ENCODE measurements at places on chromosomes 1 and 21.

GRCh38 chr1:24908591-24909259 lies 21.4 kb downstream of the RUNX3 start:
- no peak for DNase-seq

DNA sequence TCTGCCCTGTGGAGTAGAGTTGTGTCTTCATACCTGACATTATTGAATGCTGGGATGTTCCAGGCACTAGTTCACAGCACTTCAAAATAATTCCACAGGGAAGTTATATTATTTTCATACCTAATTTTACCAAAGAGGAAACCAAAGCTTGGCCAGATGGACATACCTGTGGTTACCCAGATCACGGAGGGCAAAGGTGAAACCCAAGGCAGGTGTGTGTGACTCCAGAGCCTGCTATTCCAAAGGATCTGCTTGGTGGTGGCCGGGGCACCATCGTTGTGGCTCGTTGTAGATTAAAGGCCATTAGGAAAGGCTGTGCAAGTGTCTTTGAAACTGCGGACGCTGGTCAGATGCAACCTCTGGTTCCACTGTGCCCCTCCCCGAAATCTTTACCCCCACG lies 108.6 kb downstream of the ZBTB18 start:
- no peak for DNase-seq

DNA sequence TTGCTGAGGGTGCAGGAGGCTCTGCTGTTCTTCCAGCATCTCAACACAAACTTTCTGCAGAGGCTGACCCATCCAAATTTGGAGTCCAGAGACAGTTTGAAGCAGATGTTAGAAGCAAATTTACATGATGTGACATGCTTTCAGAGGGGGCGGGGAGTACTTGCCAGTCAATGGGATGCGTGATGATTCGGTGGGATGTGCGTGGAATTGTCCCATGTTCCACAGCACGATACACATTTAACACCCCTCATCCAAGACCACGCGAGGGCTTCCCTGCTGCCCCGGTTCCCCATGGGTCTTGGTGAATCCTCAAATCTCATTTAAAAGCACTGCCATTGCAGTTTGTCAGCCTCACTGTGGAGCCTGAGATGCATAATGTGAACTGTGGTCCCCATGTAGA lies 78.6 kb upstream of the TLR5 start:
- DNase-seq = no peak

- DNase-seq = peak; percentile 76
Observed at GRCh38 chr1:157505481-157506272, 46.6 kb downstream of the FCRL5 start.

- DNase-seq = no peak
Observed at GRCh38 chr1:162191396-162192305, 122.2 kb downstream of the NOS1AP start.

GRCh38 chr21:26850116-26850643 lies 5.0 kb upstream of the ADAMTS1 start:
- peak; percentile 64 for DNase-seq

DNA sequence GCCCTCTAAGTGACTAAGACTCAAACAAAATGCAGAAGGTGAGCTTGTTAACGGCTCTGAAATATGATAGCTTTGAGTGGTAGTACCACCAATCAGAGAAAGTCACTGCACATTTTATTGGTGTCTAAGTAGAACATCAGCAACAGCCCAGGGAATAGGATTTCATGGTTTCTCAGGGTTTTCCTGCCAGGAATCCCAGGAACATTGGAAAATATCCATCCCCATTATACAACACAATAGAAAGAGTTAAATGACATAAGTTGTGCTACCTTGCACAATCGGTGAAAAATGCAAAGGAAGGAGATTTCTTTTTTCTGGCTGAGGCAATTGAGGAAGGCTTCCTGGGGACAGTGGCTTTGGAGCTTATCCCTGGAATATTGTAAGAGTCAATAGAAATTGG lies 283.1 kb downstream of the HLX start:
- DNase-seq = no peak

- no peak for DNase-seq
Observed at GRCh38 chr1:243943671-243944428, 93.8 kb upstream of the AKT3 start.

DNA sequence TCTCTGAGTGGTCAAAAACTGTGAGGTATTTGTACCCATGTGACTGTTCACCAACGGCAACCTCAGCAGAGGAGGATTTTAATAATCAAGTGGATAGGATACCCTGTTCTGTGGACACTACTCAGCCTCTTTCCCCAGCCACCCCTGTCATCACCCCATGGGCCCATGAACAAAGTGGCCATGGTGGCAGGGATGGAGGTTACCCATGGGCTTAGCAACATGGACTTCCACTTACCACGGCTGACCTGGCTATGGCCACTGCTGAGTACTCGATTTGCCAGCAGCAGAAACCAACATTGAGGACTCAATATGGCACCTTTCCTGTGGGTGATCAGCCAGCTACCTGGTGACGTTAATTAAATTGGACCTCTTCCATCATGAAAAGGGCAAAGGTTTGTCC lies 1782.7 kb downstream of the PLA2G4A start:
- DNase-seq = no peak

DNA sequence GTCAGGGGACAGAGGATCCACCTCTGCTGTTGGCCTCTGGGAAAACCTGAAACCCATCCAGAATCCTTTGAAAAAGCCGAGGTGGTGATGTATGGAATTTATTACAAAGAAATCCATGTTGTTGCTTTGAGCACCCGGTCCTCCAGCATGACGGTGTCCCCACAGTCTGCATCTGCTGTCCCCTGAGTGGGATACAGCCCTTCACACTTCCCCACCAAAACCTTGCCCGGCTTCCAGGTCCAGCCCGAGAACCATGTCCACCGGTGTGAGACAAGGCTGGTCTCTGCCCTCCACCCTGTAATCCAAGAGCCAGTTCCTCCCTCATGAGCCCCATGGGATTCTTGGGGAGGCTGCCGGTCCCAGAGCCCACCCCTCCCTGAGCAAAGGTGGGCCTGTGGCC lies 70.5 kb downstream of the STUM start:
- DNase-seq = no peak

- DNase-seq = no peak
Observed at GRCh38 chr1:52007215-52008002, 16.9 kb upstream of the RAB3B start.

DNA sequence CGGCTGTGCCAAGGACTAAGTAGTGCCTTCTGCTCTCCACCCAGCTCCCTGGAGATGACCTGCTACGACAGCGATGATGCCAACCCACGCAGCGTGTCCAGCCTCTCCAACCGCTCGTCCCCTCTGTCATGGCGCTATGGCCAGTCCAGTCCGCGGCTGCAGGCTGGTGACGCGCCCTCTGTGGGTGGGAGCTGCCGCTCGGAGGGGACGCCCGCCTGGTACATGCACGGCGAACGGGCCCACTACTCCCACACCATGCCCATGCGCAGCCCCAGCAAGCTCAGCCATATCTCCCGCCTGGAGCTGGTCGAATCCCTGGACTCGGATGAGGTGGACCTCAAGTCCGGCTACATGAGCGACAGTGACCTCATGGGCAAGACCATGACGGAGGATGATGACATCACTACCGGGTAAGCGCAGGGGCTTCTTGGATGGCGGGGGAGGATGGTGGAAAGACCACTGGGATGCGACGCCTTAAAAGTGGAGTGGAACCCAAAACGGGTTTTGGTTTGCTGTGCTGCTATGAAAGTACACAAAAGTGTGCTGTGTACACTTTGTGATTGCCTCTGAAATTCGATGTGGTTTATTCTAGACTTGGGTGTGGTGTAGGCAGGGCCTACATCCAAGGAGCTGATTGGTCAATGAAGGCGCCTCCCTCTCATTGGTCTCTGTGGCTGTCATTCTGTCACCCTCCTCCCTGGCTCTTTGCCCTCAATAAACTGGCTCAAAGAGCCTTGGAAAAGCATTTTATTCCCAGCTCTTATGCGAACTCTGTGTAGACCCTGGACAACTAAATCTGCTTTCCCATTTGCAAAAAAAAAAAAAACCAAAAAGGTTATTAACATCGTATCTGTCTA lies 110.4 kb upstream of the IPO9 start:
- no peak for DNase-seq

DNA sequence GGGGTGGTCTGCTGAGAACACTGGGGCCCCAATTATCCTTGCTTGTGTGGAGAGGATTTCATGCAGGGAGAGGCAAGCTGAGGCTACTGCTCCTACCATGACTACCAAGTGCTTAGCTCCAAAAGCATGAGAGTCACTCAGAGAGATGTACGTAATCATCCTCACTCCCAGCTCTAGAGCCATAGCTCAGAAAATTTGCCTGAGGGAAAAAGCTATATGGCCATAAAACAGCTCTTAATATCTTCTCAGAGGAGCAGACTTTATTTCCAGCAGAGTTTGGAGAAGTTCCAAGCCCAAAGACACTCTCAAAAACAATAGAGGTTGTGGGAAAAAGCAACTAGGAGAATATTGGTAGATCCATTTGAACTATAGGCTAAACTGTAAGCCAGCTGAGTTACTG lies 106.4 kb upstream of the PBX1 start:
- no peak for DNase-seq

DNA sequence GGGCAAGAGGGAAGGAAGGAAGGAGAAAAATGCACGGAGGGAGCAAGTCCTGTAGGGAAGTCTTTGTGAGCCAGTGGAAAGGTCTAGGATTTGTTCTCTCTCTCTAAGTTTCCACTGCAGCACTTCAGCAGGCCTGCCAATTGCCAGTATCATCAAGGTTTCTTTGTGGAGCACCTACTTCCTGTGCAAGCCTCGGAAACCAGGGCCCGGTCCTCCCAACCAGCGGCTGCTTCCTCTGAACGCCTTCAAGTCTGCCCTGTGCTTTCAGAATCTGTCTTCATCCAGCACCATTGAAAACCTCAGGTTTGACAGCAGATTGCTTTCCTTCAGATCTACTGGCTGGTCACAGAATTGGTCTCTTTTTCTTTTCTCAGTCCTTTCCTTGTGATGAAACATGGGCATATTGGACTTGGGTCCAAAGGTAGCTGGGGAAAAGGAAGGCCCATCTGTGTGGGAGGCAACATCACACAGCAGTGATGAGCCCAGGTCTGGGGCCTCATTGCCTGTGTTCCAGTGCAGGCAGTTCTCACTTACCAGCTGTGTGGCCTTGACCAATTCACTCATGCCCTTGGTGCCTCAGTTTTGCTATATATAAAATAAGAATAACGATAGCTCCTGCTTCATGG lies 144.5 kb downstream of the SEC16B start:
- no peak for DNase-seq

DNA sequence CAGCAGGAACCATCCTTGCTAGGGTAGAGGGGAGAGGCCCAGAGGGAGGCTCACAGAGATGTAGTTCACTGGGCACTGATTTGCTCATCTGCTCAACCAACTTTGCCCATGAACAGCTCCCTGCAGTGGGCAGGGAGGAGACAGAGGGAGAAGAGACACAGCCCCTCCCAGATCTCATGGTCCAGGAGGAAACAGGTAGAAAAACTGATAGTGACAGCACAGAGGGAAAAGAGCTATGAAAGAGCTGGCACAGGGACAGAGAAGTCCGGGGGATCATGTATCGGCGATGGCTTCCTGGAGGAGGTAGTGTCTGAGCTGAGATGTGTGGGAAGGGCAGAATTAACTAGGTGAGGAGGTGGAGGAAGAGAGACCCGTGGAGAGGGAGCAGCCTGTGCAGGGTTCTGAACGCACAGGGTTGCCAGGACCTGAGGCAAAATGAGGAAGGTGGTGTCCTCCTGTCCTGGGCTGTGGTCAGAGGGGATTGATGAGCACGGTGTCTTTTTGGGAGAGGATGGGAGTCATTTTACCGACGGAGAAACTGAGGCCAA lies 85.9 kb downstream of the PTPRU start:
- DNase-seq = no peak

DNA sequence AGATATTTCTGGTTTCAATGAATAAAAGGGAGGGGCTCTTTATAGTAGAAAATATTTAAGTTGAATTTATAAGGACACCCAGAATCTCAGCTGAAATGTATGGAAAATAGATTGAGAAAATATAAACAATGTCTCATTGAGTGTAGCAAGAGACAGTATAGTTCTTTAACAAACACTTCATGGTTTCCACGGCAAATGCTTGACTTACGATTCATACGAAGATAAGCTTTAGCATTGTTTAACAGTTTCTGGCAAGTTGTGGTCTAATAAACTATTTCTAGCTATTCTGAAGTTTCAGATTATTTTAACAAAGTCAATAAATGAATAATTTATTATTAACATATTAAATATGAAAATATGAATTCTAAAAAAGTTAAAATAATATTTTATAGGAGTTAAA lies 1419.4 kb downstream of the KCNT2 start:
- no peak for DNase-seq

DNA sequence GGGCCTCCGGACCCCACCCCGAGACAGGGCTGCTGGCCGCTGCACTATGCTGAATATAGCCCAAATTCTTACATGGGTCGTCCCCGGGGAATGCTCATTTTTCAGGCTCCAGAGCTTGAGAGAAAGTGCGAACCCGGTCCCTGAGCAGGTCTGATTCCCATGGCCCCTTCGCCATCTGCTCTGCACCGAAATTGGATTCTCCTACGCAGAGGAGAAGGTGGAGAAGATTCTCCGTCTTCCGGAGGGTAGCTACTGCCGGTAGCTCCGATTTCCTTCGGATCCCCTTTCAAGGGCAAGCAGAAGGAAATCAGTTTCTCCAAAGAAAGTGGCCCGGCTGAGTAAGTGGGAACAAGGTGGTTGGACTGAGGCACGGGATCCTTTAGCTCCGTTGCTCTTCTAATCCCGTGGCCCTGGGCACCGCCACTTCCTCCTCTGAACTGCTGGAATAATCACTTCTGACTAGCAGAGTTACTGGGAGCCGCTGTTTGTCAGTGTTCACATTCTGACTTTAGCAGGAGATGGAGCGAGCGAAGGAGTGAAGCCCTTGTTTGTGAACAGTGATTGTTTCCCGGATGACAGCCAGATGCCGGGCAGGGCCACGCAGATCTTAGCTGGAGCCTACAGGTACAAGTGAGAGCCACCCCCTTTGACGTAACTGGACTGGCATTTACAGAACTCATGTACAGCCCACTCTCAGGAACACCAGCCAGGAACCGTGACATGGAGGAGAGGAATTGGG lies 1.1 kb upstream of the ZNF496 start:
- peak; percentile 58 for DNase-seq

GRCh38 chr1:41162441-41162840 lies 79.7 kb downstream of the SCMH1 start:
- DNase-seq = no peak

All from foreskin fibroblast (primary cell).